ENCODE measurements at places on chromosomes 3 and 15. TPM values are rescaled to one million over a fixed set of nuclear protein-coding genes. Genes with fewer than 3 reads are reported as not detected.

Gene AADAC
- not detected for total RNA-seq

DNA sequence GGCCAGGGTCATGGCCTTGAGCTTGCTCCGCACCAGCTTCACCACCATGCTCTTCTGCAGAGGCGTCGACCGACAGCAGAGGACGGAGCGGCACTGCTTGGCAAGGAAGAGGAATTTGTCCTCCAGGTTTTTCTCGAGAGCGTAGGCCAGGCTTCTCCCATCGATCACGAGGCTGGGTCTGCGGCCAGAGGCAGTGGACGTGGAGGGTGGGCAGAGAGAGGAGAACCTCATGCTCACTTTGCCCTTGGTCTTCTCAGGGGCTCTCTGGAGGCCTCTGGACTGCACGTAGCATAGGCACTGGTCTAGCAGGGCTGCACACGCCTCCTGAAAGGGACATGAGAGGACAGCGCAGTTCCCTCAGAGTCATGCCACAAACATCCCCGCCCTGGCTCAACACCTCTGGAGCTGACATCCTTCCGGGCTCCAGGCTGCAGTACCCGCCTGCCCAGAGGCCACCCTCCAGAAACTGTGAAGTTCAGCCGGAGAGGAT, 168.3 kb downstream of the ATP10A start:
- peak overlapping the region; percentile 8 for H3K27ac ChIP-seq
- H3K36me3 ChIP-seq = peaks cover 54% of the 10 kb centered on the region
- DNase-seq = no peak
- no peaks in the 10 kb centered on the region for H3K27me3 ChIP-seq
- no peaks in the 10 kb centered on the region for H3K4me1 ChIP-seq
- H3K4me3 ChIP-seq = no peak overlapping the region

DNA sequence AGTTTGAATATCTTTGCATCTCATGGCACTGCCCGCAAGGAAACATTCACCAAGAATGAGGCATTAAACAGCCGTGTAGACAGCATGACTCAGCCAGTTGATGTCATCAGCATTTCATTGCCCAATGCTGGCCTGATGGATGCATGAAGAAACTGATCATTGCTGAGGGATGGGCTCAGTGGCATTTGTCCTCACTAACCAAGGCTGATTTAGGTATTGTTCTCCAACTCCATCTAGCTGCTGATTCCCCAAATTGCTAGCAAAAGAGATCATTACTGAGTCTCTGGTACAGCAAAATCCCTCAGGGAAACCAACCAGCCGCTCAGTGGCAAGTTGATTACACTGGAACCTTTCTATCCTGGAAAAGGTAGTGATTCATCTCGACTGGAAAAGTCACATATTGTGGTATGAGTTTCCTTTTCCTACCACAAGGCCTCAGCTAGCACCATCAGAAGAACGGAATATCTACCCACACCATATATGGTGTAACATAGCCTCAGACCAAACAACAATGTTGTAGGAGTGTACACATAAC, 186.5 kb upstream of the GAP43 start:
- no peaks in the 10 kb centered on the region for H3K27me3 ChIP-seq
- H3K4me3 ChIP-seq = no peak overlapping the region
- H3K4me1 ChIP-seq = no peaks in the 10 kb centered on the region
- no peak overlapping the region for H3K27ac ChIP-seq
- H3K36me3 ChIP-seq = no peaks in the 10 kb centered on the region

Gene WDR72
- not detected for total RNA-seq

Gene PARP6
- total RNA-seq = 69.7 TPM

Gene CYP1A2
- total RNA-seq = not detected

- H3K36me3 ChIP-seq = peaks cover 21% of the 10 kb centered on the region
- H3K4me3 ChIP-seq = peak overlapping the region; percentile 21
- H3K4me1 ChIP-seq = peaks cover 19% of the 10 kb centered on the region
- peak overlapping the region; percentile 66 for H3K27ac ChIP-seq
- peaks cover 67% of the 10 kb centered on the region for H3K27me3 ChIP-seq
Observed at GRCh38 chr3:147412261-147412916, 3.2 kb downstream of the ZIC1 start.

DNA sequence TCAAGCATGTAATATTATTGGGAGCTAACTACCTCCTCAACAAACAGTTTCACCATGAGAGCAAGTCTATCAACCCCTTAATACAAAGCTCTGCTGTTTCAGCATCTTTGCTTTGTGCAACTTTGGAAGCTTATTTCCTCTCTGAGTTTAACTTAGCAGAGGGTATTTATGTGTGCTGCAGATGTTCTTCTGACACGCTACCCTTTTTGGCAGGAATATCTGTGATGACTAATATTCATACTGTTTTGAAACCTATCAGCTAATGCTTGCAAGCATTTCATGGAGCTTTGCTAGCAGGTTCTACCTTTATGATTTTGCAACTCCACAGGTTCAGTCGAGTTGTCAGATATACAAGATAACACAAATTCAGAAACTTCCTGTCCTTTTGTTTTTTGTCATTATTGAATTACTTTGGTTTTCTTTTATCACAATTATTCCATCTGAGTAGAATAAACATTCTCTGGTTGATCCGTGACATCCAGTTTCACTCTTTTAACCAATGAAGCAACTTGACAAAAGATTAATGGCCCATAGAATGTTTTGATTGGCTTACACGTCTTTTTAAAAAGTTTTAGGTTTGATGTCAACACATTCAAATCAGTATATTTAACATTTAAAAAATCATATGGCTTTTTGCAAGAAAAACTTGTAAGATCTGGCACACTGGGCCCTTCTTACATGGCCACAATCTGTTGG, 1.7 kb upstream of the SLC9A9 start:
- peaks cover 5% of the 10 kb centered on the region for H3K27me3 ChIP-seq
- H3K4me3 ChIP-seq = peak overlapping the region; percentile 92
- DNase-seq = no peak
- no peak overlapping the region for H3K27ac ChIP-seq
- peaks cover 46% of the 10 kb centered on the region for H3K4me1 ChIP-seq
- H3K36me3 ChIP-seq = peaks cover 4% of the 10 kb centered on the region

DNA sequence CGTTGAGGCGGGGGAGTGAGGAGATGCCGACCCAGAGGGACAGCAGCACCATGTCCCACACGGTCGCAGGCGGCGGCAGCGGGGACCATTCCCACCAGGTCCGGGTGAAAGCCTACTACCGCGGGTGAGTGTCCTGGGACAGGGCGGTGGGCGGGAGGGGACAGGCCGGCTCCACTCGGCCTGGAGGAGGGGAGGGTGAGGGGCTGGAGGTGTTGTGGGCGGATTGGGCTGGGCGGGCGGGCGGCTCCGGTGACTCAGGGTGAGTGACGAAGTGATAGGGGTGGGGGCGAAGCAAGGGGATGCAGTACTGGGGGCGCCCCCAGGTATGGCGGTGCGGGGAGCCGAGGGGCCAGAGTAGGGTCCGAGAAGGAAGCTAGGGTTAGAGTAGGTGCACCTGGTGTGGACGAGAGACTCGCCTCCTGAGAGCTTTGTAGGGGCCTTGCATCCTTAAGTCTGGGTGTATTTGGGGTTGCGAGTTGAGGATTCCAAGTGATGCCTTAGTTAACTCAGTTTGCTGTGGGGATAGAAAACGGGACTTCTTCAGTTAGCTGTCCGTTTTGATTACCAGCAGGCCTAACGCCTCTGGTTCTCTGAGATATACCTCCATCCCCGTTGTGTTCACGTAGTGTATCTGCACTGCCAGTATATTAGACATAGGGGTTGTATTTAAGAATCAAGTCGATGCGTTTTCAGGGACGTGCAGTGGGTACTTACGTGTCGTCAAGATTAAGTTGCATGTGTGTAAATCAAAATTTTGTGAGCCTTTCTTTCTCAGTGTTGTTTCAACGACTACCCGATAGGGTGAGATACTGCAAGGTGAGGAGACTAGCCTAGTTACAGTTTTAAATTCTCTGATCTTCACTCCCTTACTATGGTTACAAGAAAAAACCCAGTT, 670 bp downstream of the PRKCI start:
- peaks cover 25% of the 10 kb centered on the region for H3K4me1 ChIP-seq
- peaks cover 4% of the 10 kb centered on the region for H3K27me3 ChIP-seq
- DNase-seq = no peak
- H3K27ac ChIP-seq = peak overlapping the region; percentile 81
- no peaks in the 10 kb centered on the region for H3K36me3 ChIP-seq
